ENCODE measurements at places on chromosomes 12 and 14. TPM values are rescaled to one million over a fixed set of nuclear protein-coding genes. Genes with fewer than 3 reads are reported as not detected.

Gene RGS6
- total RNA-seq = 3.3 TPM

Gene GON7
- total RNA-seq = 16.2 TPM

Gene TAS2R42
- not detected for total RNA-seq

Gene TBX3
- 123 TPM for total RNA-seq

Gene SAMD15
- 1.3 TPM for total RNA-seq

Gene FBLN5
- 71.3 TPM for total RNA-seq

Gene SLC17A8
- 0.95 TPM for total RNA-seq

Gene TBC1D30
- 3.9 TPM for total RNA-seq

Gene TAS2R14
- total RNA-seq = 20.3 TPM

Gene CMKLR1
- 17.6 TPM for total RNA-seq

Gene FAM186B
- 0.16 TPM for total RNA-seq

Gene PDE3A
- 63.7 TPM for total RNA-seq

Gene KRT3
- total RNA-seq = not detected

Gene ZFC3H1
- total RNA-seq = 109 TPM

Gene ITPR2
- total RNA-seq = 48.2 TPM

Gene SDS
- not detected for total RNA-seq

Gene CIROP
- not detected for total RNA-seq

Gene GPR65
- 2.5 TPM for total RNA-seq

Gene NTN4
- total RNA-seq = 12.8 TPM

Gene MYF5
- 5.4 TPM for total RNA-seq

Gene GPX2
- total RNA-seq = 21.0 TPM

Gene OTUB2
- total RNA-seq = 2.0 TPM

Gene DRAM1
- total RNA-seq = 14.0 TPM

Gene C14orf180
- 0.42 TPM for total RNA-seq

Gene BMAL2
- total RNA-seq = 9.3 TPM

Gene DEPDC4
- total RNA-seq = 3.4 TPM

Gene MGAT4C
- 12.1 TPM for total RNA-seq

Gene LTBR
- 29.6 TPM for total RNA-seq

Gene CCDC38
- not detected for total RNA-seq

Gene CLEC1A
- total RNA-seq = 3.2 TPM

Gene DNAL1
- total RNA-seq = 13.3 TPM

Gene PAX9
- total RNA-seq = 0.48 TPM

Gene ERBB3
- total RNA-seq = 34.4 TPM
